ENCODE measurements at places on chromosomes 5 and 9. TPM values are rescaled to one million over a fixed set of nuclear protein-coding genes. Genes with fewer than 3 reads are reported as not detected.

TRIM36 gene
- not detected for total RNA-seq

BARHL1 gene
- total RNA-seq: not detected

CDH18 gene
- total RNA-seq: 0.61 TPM

CDH9 gene
- not detected for total RNA-seq

ORM2 gene
- total RNA-seq: not detected

ZNF354C gene
- total RNA-seq: 7.9 TPM

TMEM215 gene
- total RNA-seq: not detected

RABEPK gene
- 44.5 TPM for total RNA-seq

MYOZ3 gene
- total RNA-seq: under 0.01 TPM

RPL37 gene
- 192 TPM for total RNA-seq
